ENCODE measurements at places on chromosomes 5 and 9. TPM values are rescaled to one million over a fixed set of nuclear protein-coding genes. Genes with fewer than 3 reads are reported as not detected.

Gene BASP1
- not detected for polyA plus RNA-seq

Gene NUDT12
- not detected for polyA plus RNA-seq

Gene NR5A1
- not detected for polyA plus RNA-seq

Gene TEK
- not detected for polyA plus RNA-seq

Gene SHROOM1
- not detected for polyA plus RNA-seq

GRCh38 chr5:15233566-15233965 is 266.4 kb upstream of the FBXL7 start:
- DNase-seq, result no peak

GRCh38 chr5:93517828-93518227 is 63.2 kb downstream of the NR2F1-AS1 start:
- DNase-seq, result no peak

GRCh38 chr5:83107692-83108420 is 30.5 kb downstream of the XRCC4 start:
- DNase-seq, result no peak
